ENCODE measurements at places on chromosomes 7 and 10.

DNA sequence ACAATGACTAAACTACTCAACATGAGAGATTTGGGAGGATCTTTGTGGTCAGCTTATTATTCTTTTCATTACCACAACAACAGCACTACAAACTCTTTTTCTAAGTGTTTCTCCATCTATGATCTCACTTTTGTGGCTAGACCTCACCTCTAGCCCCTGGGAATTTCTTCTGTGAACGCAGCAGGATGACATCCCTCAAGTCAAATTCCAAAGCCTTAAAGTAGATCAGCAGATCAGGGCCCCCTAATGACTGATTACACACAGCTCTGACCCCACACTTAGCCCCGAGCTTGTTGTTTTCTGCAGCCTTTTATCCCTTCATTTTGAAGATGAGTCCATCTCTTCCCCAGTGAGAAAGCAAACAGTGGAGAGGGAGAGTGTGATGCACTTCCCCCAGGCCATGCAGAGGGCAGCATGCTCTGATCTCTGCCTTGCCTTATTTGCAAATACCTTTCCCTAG lies 27.3 kb downstream of the TFAM start:
- DNase-seq, result no peak

DNA sequence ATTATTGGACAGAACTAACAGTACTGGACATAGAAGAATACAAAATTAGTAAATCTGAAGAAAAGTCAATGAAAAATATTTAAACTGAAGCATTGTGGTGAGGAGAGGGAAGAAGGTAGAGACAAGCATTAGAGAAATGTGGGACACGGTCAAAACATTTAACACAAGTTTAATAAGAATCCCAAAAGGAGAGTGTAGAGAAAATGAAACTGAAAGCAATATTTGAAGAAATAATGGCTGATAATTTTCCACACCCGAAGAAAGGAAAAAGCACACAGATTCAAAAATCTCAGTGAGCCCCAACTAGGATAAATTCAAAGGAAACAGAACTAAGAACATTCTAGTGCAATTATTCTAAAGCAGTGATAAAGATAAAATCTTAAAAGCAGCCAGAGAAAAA lies 126.4 kb upstream of the LRRTM3 start:
- DNase-seq, result no peak

GRCh38 chr7:49001610-49002033 lies 77.3 kb downstream of the CDC14C start:
- no peak for DNase-seq

GRCh38 chr10:71343392-71343773 lies 24.3 kb downstream of the SLC29A3 start:
- no peak for DNase-seq

- no peak for DNase-seq
Observed at GRCh38 chr10:29610876-29611647, 23.7 kb downstream of the SVIL start.

GRCh38 chr7:40311307-40311706 lies 176.5 kb downstream of the SUGCT start:
- DNase-seq, result no peak

DNA sequence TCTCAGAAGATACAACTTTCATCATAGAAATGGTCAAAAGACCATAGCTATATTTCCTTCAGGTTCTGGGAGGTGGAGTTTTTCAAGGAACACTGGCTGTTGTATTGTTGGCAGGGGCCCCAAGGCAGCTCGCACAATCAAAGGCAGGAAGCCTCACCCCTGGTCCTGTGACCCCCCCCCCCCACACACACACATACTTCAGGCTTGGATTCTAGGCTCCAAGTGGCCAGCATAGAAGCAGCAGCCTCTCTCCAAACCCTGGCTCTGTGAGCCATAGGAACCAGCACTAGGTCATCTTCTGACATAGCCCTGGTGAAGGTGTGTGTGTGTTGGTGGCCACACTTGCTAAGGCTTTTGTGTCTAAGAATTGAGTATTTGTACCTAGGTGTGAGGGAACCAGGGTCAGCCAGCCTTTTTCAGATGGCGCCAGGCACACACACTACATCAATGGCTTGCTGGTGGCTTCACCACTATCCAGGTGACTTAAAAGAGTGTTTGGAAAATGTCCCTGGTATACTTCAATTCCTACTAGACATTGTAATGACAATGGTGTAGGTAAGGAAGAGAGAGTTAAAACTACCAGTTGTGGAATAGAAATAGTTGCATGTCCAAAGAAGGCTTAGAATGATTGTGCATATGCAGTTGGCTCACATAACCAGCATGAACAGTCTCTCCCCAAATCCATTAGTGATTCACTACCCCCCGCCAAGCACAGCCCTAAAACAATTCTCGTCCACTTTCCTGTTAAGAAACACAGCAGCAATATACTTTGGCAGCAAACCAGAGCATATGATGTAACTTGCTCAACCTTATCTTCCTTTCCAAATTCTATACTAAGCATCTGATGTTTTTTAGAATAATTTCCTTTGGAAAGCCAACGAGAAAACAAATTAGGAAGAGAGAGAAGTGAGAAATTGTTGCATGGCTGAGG lies 91.3 kb downstream of the AVL9 start:
- DNase-seq, result no peak

DNA sequence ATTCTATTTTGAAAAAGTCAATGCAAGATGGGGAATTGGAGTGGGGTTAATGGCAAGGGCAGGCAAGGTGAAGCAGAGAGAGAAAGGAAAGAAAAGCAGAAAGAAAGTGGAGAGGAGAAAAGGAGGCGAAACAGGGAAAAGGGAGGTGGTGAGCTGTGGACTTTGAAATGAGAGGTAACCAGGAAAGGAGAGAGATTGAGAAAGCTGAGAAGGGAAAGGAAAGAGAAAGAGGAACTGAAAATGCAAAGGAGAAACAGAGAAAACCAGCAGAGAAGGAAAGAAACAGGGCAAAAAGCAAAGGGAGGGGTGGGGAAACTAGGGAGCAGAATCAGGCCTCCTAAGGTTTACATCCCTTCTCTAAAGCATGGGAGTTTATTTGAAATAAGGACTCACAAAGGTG lies 72.5 kb upstream of the TPK1 start:
- DNase-seq, result no peak

DNA sequence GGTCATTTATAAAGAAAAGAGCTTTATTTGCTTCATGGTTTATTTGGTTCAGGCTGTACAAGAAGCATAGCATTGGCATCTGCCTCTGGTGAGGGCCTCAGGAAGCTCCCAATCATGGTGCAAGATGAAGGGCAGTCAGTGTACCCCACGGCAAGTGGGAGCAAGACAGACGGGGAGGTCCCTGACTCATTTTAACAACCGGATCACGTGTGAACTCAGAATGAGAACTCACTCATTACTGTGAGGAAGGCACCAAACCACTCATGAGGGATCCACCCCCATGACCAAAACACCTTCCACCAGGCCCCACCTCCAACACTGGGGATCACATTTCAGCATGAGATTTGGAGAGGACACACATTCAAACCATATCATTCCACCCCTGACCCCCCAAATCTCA lies 15.7 kb upstream of the CRYGN start:
- no peak for DNase-seq

DNA sequence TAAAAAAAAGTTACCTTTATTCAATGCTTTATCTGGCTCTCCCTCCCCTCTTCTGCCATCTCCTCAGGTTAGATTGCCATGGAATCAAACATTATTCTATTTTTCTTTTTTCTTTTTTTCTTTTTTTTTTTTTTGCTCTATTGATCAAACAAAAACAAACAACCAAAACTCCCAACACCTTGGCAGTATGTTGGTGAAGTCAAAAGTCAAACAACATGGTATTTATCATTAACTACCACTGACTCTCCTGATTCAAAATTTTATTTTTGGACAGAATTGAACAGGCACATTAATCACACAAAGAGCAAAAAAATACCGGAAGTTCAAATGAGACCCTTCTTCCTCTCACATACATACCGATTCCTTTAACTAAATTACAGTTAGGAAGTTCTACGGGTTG lies 6.4 kb downstream of the PON1 start:
- no peak for DNase-seq

DNA sequence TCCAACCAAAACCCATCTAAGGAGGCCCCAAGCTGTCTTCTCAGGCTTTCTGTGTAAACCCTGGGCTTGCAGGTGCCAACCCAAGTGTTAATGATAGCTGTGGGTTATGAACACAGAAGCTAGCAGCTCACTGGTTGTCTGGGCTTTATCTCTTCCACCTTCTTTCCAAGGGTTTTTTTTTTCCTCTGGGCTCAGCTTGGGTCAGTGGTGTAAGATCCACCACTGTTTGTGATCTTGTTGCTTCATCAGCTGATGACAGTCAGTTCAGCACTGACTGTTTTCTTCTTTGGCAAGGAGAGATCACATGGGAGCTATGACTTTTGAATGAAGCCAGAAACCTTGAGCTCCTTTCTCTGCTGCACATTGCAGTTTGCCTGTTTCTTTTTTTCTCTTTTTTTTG lies 4.6 kb downstream of the GTPBP4 start:
- no peak for DNase-seq

DNA sequence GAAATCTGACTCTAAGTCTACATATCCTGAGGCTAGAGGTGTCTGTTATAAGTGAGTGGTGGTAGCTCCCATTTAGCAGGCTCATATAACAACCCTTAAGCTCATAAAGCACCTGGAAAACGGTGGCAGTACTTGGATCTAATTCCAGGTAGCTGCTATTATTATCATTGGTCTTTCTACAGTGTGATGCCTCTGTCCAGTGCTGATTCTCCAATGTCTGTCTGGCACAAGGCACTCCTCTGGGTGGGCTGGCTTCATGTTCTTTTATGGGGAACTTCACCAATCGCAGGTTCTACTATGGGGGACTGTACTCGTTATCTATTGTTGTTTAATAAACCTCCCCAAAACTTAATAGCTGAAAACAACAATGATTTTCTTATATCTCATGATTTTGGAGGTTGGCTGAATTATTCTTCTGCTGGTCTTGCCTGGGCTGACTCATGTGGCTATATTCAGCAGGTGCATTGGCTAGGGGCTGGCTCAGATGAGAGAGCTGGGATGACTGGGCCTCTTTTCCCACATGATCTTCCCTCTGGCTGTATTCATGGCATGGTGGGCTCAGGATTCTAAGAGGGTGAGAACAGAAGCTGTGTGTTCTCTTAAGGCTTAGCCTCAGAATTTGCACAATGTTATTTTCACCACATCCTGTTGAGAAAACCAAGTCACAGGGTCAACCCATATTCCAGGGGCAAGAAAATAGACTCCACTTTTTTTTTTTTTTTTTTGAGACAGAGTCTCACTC lies 93.0 kb upstream of the PCGF5 start:
- DNase-seq, result no peak

DNA sequence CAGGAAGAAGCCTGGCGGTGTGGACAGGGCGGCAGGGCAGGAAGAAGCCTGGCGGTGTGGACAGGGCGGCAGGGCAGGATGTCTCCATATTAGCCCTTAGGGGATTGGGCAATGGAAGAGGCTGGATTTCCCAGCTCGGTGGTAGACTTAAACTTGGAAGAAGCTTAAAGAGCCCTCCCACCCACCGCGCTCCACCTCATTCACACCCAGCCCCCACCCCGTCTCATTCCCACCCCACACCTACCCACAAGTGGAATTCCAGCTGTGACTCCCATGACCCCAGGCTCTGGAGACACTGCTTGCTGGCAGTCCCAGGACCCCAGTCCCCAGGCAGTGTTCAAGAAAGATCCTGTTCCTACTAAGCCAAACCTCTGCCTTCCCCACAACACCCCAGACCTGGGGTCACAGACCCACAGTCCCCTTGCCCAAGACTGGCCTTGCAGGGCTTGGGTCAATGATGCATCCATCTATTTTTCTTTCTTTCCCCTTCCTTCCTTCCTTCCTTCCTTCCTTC lies 34.0 kb downstream of the SPDYE6 start:
- no peak for DNase-seq

DNA sequence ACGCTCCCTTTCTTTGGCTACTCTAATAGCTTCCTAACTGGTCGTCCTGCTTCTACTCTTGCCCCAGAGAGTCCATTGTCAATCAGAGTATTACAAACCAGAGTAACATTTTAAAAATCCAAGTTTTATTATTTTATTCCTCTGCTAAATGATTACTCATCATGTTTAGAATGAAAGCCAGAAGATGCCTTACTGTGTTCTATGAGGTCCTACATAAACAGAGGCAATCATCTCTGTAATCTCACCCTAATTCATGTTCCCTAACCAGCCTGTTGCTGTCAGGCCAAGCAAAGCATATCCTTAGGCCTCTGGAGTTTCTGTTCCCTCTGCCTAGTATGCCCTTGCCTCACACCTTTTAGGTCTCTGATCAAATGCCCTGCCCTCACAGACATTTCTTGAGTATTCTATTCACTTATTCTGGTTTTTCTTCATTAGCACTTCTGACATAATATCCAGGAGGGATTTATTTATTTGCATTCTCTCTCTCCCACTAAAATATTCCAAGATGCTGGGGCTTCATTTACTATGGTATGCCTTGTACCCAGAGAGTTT lies 497.5 kb downstream of the PHTF2 start:
- DNase-seq, result no peak

DNA sequence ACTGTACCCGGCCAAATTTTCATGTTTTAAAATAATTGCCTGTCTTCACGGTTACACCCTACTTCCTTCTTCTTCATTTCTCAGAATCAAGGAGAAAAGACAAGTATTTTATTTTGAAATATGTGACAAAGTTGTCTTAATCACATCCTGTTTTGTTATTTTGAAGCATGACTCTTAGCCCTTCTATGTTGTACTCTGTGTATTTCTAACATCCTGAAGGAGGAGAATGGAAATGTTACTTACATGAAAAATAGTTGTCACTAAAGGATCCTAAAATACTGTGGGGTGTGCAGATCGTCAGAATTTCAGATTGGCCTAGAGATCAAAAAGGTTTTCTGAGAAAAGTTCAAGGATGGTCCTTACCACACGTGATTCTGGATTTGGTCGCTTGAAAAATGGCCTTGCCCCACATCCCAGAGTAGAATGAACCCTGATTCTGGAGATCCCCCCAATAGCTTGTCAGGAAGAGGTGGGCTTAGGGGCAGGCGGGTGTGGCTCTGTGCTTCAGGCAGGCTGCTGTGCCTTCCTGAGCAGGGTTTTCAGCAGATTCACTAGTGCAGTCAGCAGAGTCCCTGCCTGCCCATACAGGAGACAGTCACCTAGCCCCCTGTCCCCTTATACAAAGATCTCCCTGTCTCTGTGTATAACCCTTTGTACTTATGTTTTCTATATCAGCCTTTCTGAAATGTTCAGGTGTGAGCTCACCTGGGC lies 8.6 kb downstream of the UPP1 start:
- DNase-seq, result no peak

DNA sequence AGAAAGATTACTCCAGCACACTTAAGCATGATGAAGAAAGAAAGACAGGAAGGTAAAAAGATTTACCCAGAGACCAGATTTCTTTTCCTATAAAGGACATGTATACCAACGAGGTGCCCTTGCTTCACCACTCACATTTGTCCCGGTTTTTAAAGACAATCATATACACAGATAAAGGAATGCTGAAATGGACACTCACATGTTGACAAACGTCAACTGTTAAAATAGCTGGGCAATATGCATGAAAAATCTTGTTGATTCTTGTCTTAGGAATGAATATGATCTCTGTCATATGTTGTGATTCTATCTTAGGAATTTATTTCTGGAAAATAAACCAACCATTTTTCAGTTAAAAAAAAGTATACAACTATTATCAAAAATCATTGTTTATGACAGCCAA lies 158.2 kb downstream of the SRPK2 start:
- DNase-seq, result no peak

All from activated T-helper 1 cell treated with Interleukin-2 at 50 U/mL for 16 hours (primary cell).